IPS DF 19.7 (cell line): ENCODE measurements at places on chromosomes 12 and 14.

- DNase-seq: no peak
Measured at GRCh38 chr14:73502017-73502619, 11.4 kb downstream of the RIOX1 start.

GRCh38 chr12:114512351-114512750 is 106.4 kb upstream of the TBX5 start:
- no peak for DNase-seq

- DNase-seq: no peak
Measured at GRCh38 chr12:71439613-71440344, at the start of gene LGR5. Gene LGR5, plus strand, starts transcription at chr12:71439798. Its CDS starts 283 bp downstream, at chr12:71440081.

- no peak for DNase-seq
Measured at GRCh38 chr14:103762541-103762940, 46.9 kb downstream of the ZFYVE21 start.
